ENCODE measurements at places on chromosomes 6 and 20.

DNA sequence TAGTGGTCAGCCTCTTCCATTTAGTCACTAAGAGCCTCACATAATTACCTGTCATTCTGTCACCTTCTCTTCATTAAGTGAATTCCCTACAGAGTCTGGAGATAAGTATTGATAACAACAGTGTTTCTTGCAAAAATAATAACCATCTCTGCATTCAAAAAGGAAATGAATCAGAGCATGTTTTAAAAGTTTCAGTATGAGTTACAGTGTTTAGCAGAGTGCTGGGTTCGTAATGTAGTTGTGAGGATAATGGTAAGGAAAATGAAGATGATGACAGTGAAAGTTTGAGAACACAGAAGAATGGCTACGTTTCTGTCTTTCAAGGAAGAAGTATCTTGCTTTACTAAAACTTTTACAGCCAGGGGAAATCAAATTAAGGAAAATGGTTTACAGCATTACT is 31.3 kb downstream of the GPRC6A start:
- no peak for DNase-seq

DNA sequence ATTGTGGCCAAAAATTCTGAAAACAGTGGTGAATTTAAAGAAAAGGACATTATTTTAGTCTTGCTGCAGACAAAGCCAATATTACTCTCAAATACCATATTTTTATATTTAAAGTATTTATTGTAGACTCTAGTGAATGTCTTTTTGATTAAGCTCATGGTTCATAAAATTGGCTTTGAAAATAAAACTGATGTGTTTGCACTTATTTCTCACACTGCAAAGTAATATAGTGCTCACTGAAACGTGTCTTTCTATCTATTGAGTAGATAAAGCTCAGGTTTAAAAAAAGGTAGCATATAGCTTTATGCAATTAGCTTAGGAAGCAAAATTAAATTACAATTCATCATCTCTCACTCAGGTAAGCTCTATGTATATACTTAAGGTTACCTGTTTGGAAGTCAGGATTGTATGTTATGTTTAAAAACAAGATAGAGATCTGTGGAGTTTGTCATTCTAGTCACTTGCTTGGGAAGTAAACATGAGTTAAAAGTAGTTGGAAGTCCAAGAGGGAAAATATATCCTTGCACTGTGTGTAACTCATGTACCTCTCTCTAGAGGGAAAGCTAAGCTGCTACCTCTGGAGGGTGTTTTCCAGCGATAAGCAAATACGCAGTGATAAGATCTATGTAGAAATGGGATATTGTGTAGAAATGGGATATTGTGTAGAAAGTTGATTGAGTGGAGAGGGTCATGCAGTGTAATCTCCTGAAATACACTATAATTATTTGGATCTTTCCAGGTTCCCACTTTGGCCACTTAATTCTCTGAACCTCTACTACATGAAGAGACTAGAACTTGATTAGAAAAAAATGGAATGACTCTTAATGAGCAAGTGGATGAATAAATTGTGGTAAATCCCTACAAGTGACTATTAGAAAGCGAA is 29.9 kb upstream of the SPTLC3 start:
- DNase-seq = no peak

DNA sequence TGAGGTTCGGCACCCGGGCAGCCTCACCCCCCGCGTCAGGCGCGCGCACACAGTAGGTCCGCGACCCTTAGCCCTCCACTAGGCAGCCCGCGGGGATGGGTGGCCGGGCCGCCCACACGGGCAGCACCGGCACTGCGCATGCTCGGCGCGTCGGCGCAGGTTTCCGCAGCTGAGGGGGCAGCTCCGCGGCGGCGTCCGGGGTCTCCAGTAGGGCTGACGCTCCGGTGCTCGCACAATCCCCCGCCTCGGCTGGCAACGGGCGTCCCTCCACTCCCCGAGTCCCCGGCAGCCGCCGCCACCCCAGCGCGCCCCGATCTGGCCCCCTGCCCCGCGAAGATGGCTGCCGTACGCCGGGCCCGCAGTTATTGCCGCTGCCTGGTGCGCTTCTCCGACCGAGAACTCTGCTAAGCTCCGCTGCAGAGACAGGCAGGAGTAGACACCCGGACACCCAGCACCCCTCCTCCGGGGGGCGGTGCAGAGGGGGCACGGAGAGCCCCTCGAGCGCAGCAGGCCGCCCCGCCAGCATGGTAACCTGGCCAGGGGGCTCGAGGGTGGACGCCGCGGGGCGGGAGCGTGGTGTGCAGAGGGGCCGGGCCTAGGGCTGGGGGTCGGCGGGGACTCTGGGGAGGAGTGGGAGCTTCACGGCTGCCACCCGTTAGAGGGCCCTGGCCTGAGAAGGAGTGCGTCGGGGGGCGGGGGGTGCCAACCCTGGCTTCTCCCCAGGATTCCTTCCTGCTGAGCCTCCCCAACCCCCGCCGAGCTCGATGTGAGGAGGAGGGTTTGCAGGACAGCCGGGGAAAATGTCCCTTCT is at the start of gene FBXO9:
FBXO9 (plus strand) TSS at position 139 of the 811 bp plus-strand sequence; CDS start at position 525, 386 bp downstream.
- peak; percentile 79 for DNase-seq

GRCh38 chr6:166750108-166750793 is 123.2 kb upstream of the RPS6KA2 start:
- DNase-seq = no peak

DNA sequence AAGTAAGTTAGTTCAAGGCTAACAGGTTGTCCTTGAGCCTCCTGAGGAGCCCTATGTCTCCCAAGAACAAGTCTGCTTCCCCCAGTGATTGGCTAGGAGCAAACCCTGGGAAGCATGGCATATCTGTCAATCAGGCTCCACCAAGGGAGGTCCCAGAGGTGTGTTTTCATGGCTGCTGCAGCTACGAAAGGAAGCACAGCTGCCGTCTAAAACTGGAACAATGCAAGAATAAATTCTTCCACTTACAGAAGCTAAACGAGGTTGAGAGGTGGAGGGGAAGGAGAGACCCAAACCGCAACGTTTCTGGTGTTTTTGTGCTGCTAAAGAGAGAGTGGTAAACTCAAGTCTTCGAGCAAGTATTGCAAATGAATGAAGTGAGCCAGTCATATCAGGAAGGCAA is 4.9 kb upstream of the PTGIS start:
- no peak for DNase-seq

- DNase-seq = no peak
These were observed 3.7 kb upstream of the SIRPA start for GRCh38 chr20:1891263-1892118.

DNA sequence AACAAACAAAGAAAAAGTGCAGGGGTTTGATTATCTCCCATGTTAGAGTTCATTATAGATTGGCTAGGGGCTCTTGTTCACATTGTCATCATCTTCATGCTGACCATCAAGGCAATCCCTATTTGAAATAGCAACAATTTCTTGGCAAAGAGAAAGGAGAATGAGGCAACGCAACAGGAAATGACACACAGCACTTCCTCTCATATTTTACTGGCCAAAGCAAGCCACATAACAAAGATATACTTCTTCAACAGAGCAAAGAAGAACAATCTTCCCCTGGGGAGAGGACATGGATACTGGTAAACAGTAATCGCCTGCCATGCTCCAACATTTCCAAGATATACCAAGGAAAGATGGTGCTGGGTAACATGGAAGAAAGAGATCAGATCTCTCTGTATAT is 29.8 kb downstream of the EPM2A start:
- DNase-seq = no peak

DNA sequence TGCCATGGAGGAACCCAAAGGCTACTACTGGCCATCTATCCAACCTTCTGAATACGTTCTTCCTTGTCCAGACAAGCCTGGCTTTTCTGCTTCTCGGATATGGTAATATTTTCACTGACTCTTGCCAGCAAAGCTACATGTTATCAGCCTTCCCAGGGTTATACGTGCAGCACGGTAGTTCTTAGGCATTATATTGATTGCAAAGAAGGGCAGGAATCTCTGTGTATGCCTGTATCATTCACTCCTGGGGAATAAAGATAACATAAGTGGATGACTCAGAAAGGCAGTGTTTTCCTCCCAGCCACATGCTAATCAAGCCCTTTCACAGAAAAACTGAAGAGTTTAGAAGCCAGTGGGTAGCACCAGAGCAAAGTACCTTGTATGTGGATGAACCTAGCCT is 98.7 kb downstream of the ADGRG6 start:
- no peak for DNase-seq

GRCh38 chr6:107656883-107657282 is 167.0 kb downstream of the SOBP start:
- DNase-seq = no peak

DNA sequence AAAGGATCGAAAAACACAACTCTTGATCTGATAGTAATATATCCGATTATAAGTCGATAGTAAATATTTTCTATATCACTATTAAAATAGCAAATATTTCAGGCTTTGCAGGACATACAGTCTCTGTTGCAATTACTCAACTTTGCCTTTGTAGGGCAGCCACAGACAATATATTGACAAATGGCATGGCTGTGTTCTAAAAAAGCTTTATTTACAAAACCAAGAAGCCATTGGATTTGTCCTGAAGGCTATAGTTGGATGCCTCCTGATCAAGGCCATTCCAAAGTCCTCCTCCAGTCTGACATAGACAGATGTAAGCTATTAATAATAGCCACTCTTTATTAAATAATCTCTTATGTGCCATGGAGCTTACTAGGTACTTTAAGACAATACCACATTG is 5.9 kb downstream of the OCSTAMP start:
- no peak for DNase-seq

- DNase-seq = no peak
These were observed 1.6 kb upstream of the RNF39 start for GRCh38 chr6:30077218-30077617.

DNA sequence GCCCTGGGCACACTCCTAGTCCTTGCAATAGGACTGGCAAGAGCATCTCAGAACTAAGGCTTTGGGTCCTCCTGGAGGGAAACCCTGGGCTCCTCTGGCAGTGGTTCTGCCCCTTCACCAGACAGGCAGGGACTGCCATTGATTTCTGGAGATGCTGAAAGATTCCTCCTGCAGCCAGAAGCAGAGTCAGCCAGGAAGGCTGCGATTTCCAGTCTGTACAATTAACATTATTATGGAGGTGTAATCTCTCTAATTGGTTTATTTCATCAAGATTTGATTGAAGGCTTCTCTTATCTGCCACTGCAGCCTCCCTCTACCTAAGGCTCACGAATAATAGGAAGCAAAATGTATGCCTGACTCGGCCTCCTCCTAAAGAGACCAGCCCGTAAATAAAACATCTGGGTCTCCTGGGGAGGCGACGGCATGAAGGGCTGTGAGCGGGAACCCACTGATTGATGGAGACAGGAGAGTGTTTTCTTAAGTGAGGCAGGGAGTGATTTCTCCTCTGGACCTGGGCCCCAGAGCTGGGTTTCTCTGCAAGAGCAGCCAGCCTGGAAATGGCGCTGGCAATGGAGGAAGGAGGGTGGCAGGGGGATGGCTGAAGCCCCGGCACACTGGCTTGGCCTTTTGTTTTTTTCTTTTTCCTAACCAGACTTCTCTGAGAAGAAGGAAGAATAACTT is 689.6 kb downstream of the DHX35 start:
- no peak for DNase-seq

DNA sequence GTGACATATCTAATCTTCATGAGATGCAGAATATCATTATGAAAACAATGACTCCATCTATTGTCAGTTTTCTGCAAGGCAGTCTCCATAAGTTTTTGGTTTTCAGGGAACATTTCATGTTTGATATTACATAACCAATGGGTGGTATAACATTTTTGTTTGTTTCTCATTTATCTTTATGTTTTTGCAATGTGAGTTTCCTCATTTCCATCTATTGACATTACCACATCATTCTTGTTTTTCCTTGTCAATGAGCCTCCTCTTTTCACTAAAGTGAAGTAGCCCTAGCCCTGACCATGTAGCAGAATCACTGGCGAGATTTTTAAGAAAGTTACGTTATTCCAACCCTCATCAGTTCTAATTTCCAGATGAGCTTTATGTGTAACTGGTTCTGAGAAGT is 4.4 kb downstream of the EFHC1 start:
- no peak for DNase-seq

GRCh38 chr20:20668639-20669038 is 43.8 kb downstream of the RALGAPA2 start:
- DNase-seq = no peak

GRCh38 chr6:52603000-52603795 is 26.3 kb upstream of the TRAM2 start:
- no peak for DNase-seq

- DNase-seq = no peak
These were observed 133.4 kb downstream of the RFPL4B start for GRCh38 chr6:112480553-112480952.

DNA sequence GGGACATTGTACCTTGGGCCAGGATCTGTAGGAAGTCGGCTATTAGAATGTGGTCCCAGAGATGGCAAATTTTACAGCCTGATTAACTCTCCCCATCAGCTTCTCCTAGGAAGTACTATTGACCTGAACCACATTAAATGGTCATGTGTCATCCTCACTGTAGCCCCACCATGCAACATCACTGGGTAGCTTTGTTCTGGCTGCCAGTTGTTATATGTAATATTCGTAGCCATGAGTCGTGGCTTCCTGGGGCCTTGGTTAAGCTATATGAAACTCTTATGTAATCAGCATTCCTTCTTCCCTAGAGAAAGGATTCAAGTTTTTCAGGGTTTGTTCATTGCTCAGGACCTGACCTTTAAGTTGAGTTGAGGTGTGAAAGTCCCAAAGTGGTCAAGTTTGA is 125.7 kb downstream of the ANKS1A start:
- no peak for DNase-seq

DNA sequence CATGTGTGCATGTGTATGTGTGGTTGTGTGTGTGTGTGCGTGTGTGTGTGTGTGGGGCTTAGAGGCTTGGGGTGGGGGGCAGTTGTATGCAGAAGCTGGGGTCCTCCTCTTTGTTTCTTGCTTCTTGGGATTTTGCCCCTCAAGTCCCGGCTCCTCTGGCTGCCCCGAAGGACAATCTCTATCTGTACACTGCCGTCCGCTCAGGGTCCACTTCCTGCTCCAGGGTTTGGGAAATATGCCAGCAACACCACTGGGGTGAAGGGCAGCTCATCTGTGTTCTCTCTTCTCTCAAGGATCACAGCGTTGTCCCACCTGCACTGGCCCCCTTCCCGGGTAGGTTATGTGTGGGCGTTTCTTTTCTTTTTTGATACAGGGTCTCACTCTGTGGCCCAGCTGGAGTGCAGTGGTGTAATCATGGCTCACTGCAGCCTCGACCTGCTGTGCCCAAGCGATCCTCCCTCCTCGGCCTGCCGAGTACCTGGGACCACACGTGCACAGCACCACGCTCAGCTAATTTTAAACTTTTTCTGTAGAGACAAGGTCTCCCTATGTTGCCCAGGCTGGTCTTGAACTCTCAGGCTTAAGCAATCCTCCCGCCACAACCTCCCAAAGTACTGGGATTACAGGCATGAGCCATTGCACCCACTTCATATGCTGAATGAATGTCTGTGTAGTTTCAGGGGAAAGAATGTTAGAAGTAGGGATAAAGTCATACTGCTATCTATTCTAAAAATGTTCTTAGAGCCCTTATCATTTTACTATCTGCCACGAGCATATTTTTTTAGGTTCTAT is 25.7 kb downstream of the SLC2A4RG start:
- no peak for DNase-seq

GRCh38 chr6:55437141-55437540 is 109.9 kb downstream of the GFRAL start:
- no peak for DNase-seq

- DNase-seq = no peak
These were observed 204.2 kb downstream of the KCNQ5 start for GRCh38 chr6:72826037-72826436.

Data from T-helper 17 cell (primary cell).